Activated CD4-positive, alpha-beta memory T cell treated with anti-CD3 and anti-CD28 coated beads, Interleukin-2, amount 10 ng/mL, durations not matched to agents 7 days and 5 days (primary cell): ENCODE measurements at places on chromosomes 5 and 9. TPM values are rescaled to one million over a fixed set of nuclear protein-coding genes. Genes with fewer than 3 reads are reported as not detected.

LCN9 gene
- total RNA-seq = not detected

NPR3 gene
- total RNA-seq = not detected

CAVIN4 gene
- 0.15 TPM for total RNA-seq

AQP3 gene
- 162 TPM for total RNA-seq

SLCO4C1 gene
- total RNA-seq = 3.6 TPM

PCDHA3 gene
- not detected for total RNA-seq

CD72 gene
- total RNA-seq = 11.8 TPM

GLIPR2 gene
- total RNA-seq = 45.3 TPM

MAP1B gene
- total RNA-seq = 0.25 TPM

CDC20B gene
- total RNA-seq = 0.13 TPM
